SIG-M5 (cell line): ENCODE measurements at places on chromosomes 6 and 20.

- no peak for DNase-seq
Measured at GRCh38 chr6:54361734-54362133, 53.5 kb downstream of the TINAG start.

DNA sequence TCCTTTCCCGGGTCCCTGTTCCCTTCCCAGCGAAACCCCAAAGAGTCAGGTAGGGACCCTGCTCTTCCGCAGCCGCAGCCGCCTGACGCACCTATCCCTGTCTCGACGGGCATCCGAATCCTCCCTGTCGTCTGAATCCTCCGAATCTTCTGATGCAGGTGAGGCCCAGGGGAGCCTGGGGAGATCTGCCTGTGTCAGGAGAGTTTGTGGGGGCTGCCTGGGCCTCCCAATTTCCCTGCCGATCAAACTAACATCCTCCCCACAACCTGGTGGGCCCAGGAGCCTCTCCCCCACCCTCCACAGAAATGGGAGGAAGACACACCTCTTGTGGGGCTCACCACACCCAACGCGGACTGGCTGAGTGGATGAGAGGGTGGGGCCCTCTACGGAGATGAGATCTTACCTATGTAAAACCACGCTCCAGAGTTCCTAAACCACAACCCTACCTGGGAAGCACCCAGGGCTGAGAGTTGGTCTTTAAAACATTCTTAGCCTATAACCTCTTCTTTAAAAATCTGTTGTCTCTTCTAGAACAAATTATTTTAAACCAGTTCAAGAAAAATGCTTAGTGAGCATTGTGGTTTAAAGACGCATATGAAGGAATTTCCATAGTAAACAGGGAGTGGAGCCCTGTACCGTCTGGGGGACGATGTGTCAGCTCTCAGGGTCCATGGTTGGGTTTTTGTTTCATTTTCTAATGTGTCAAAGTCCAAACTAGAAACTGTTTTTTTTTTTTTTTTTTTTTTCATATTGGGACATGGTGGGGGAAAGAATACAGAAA, 1.7 kb downstream of the CDC25B start:
- DNase-seq = no peak

DNA sequence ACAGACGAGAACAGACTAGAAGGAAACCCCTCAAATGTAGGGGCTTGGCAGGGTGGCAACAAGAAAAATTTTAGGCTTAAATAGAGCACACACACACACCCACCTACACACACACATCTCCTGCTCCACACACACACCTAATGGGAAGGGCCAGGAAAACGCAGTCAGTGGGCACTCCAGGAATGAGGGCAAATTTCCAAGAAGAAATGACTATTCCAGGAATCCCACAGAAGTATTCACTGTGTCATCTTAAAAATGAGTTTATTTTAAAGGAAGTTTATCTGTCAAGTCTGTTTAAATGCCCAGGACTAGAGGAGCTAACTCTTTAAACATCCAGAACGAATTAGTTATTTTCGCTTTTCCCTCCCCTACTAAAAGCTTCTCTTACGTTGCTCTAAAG, 13.0 kb downstream of the ALDH8A1 start:
- no peak for DNase-seq

DNA sequence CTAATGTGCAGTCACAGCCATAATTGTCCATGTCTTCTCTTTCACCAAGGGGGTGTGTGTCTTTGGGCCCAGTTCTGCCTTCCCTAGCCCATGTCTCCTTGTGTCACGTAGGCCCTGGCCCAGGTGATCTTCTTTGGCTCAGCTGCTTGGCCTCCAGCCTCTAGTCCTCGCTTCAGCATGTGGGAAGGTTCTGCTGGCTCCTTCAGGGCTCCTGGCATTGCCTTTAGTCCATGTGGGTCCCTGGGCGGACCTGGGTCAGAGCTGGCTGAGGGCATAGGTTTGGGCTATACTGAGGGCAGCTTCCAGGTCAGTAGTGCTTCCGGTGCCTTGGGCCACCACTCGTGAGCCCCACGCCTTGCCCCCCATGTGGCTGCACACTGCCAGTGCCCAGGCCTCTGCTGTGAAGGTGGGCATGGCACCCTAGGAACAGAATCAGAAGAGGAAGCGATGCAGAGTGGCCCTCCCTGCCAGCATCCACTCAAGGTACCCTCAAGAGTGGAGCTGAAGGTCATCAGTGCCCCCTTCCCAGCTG, 12.8 kb downstream of the AARS2 start:
- DNase-seq = no peak

DNA sequence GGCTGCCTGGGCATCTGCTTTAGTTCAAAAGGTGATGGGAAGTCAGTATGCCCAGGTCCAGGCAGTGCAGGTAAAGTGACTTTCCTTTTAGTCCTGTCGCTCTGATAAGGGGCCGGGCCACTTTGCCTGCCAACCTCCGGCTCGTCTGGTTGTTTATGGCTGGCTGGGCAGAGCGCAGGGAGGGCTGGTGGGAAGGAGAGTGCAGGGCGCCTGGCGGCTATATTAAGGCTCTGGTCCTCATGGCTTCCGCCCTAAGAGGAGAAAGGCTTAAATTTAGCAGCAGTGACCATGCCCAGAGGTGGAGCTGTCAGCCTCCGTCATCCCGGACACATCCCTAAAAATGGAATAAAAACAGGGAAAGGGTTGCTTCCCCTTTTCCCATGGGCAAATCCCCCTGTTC, 14.6 kb downstream of the GATA5 start:
- no peak for DNase-seq

DNA sequence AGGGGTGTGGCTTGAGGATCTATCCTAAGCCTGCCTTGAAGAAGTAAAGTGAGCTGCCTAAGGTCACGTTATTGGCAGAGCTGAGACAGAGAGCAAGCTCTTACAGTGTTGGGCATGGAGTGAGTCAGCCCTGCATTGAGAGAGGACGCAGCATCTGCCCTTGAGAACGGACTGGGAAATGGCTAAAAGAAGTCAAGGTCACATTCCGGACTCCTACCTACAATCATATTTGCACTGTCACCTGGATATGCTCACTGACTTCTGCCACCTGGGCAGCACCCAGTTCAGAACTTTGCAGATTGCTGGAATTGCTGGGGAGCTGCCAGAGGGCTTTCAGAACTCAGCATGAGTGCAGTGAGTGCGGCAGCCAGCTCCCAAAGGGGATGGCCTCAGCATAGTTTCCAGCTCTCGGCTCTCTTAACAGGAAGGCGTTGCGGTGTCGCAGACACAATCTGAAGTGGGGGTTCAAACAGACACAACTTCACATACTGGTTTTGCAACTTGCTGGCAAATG, 199.3 kb upstream of the SGK1 start:
- DNase-seq = no peak

- no peak for DNase-seq
Measured at GRCh38 chr6:30446259-30446658, 43.0 kb upstream of the HLA-E start.

- DNase-seq = no peak
Measured at GRCh38 chr20:32845786-32846185, 12.9 kb upstream of the EFCAB8 start.

GRCh38 chr6:29943053-29943966, 978 bp downstream of the HLA-A start:
- no peak for DNase-seq

GRCh38 chr6:4936681-4937041, 67.2 kb downstream of the RPP40 start:
- DNase-seq = no peak

DNA sequence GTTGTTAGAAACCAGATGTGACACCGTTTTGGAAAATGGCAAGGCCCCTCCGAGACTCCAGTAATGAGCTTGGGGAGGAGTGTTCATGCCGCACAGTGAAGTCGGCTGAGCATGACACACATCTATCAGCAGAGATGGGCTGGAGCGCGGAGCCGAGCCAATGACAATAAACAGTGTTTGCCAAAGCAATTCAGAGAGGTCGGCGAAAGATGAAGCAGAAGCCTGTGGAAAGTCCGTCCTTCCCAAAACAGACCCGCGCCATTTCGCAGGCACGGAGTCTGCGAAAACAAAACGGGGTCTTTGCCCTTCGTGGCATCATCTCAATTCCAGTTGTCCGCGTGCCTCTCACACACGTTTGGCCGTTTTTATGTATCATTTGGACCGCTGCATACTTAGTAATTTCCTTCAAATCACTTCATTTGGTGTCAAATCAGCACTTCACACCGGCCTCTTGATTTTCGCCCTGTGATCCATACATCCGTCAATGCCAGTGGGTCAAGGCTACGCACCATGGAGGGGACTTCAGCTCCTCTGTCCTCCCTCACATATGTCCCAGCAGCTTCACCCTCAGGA, 71.3 kb downstream of the SULF2 start:
- DNase-seq = no peak

DNA sequence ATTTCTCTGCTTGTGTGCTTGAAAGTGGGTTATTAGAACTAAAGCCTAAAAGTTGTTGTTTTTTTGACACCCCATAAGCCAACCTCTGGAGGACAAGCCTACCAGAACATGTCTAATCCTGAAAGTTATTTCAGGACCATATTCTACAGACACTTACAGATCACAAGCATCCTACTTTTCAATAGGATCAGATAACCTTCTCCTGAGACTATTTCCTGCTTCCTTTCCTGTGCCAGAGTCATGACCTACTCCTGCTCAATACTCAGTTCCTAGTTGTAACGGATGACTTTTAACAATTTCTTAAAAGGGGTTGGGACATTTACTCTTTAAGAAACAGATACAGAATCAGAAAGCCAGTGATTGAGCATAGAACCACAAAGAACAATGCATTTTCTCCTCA, 5.3 kb upstream of the FILIP1 start:
- no peak for DNase-seq

DNA sequence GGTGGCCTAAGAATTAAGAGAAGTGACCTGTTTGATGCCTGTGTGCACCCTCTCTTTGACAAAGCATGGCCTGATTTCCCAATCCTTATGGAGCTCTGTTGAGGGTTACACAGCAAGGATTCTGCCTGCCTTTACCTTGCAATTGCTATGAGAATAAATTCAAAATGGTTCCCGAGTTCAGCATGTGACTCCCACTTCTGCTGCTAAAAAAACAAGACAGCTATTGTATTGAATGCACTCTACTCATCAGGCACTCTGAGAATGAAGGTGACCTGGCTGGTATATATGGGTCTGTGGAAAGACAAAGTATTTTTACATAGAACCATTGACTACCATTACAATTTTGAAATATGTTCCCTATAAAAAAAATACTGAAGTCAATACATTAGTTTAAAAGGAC, 190.3 kb downstream of the ATXN1 start:
- DNase-seq = no peak

- DNase-seq = no peak
Measured at GRCh38 chr6:141097471-141097870, 1035.3 kb upstream of the GJE1 start.

DNA sequence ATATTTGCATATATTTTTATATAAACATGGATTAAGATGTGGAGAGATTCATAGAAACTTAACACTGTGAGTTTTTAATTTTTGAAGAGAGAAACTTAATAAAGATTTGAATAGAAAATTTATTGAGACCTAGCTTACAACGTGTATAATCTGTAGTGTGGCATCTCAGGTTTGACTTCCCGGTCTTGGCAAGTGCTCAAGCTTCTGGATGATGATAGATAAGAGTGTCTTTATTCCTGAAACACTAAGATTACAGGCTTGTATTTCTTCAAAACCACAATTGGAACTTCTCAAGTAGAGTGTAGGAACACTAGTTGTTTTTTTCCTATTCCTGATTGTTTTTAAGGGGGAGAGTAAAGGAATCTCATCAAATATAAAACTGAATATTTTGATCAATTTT, 64.6 kb upstream of the NOTCH4 start:
- no peak for DNase-seq

DNA sequence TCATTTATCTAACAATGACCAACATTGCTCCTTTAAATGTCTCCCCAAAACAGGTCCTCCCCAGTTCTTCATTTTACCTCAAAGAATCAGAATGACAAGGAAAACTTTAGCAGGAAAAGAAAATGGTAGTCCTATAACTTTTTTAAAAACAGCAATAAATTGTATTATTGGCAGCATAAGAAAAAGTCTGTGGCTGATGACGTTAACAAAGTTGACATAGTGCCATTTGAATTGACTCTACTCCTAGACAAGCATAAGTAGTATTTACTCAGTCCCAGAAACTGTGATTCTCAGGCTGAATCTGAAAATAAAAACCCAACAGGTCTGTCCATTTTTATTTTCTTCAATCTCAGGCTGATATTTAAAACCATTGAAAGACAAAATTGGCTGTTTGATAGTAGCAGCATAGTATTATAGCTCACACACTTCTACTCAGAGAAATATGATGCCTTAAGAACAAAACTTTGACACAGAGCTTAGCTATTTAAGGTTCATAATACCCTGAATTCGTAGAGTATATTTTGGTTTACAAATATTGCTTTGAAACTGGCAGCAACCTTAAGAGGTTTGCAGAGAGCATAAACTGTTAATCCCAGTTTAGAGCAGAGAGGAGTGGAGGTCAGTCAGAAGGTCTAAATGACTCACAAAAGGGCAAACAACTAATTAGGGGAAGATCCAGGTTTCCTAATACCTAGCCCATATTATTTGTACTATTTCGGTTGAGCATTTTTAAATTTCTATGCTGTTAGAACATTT, 35.0 kb upstream of the TENT5A start:
- no peak for DNase-seq

- DNase-seq = no peak
Measured at GRCh38 chr20:47490795-47491194, 10.9 kb upstream of the NCOA3 start.

DNA sequence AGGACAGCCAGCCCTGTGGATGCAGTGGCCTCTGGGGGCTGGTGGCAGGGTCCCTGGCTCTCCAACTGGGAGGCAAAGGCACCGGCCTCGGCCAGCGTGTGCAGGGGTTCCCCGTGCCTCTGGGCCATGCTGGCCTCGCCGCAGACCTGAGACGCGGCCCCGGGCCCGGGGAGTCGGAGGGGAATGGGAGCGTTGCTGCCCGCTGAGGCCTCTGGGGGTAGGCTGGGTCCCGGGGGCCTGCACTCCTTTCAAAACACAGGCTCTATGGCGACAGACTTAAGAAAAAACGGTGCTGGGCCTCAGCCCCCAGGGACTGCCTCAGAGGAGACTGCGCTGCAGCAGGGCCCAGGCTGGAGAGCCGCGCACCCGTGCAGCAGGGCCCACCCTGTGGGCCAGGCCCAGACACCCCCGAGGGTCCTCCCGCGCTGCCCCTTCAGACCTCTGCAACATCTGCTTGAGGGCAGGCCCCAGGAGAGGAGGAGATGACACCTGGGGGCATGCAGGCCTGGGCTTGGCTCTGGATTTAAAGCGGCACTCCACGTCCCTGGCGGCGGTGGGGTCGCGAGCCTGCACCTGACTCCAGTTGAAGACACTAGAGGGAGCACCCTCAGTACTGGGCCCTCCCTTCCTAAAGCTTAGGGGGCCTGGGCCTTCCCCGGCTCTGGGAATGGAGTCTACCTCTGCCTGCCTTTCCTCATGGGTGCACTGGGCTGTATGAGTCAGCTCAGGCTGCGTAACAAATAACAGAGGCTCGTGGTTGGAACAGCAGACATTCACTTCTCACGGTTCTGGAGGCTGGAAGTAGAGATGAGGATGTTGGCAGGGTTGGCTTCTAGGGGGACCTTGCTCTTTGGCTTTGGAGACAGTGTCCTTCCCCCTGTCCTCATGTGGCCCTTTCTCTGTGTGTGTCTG, 117.4 kb upstream of the RPS6KA2 start:
- DNase-seq = no peak

GRCh38 chr6:30590509-30590908, 19.3 kb downstream of the ABCF1 start:
- no peak for DNase-seq

GRCh38 chr6:158703111-158703836, 53.4 kb downstream of the SYTL3 start:
- no peak for DNase-seq

GRCh38 chr20:16201191-16201590, 372.1 kb downstream of the KIF16B start:
- no peak for DNase-seq

- DNase-seq = no peak
Measured at GRCh38 chr6:154567695-154568220, 57.3 kb upstream of the CNKSR3 start.

- no peak for DNase-seq
Measured at GRCh38 chr6:56724455-56724854, 81.8 kb upstream of the DST start.
